Activated CD4-positive, alpha-beta T cell treated with anti-CD3 and anti-CD28 coated beads for 4 hours (primary cell): ENCODE measurements at places on chromosomes 1 and 21.

- no peak for DNase-seq
Observed at GRCh38 chr21:45817345-45817744, 164.2 kb upstream of the COL6A1 start.

DNA sequence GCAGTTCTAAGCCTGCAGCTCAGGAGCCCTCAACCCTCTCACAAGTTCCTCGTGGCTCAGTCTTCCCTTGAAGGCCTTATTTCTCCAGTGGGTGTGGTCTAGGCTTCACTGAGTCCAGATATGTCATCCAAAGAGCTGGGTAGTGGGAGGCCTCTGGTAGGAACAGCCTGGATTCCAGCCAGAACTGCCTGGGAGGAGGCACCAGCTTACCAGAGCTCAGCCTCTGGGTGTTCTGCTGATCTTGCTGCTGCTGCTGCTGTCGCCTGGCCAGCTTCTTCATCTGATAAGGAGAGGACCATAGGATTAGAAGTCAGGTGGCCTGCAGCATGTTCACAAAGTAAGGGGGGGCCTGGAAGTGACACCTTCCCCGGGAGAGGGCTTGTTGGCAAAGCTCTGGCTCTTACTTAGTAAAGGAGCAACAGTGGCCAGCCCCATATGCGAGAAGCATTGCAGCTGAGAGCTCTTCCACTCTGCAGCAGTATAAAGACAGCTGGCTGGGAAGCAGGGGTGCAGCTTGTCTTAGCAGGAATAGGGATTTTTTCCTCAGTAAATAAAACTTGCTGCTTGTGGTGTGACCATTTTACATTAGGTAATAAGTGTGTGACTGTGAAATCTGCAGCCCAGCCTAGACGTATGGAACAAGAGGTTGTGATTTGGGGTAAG lies 148.5 kb downstream of the LMX1A start:
- DNase-seq = no peak

GRCh38 chr21:42341776-42342542 lies 8.8 kb downstream of the TFF2 start:
- DNase-seq = no peak

DNA sequence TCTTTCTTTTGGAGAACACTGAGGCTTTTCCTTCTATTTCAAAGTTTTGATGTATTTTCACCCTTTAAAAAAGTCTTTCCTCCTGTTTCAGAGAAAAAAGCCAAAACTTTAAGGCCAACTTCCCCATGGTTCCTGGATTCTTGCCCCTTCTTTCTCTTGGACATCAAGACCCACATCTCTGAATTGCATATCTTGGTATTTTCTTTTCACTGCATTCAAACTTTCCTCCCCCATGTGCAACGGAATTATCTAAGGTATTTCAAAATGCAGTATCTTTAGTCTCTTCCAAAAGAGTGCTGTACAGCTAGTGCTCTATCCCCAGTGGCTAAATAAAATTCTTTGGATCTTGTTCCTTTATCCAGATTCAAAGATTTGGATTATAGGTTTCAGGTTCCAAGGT lies 81.1 kb upstream of the TSPAN2 start:
- DNase-seq = no peak
